ENCODE measurements at places on chromosomes 13 and 19.
A peak's percentile ranks its signal among the peaks of the same experiment; 100 is the strongest.

DNA sequence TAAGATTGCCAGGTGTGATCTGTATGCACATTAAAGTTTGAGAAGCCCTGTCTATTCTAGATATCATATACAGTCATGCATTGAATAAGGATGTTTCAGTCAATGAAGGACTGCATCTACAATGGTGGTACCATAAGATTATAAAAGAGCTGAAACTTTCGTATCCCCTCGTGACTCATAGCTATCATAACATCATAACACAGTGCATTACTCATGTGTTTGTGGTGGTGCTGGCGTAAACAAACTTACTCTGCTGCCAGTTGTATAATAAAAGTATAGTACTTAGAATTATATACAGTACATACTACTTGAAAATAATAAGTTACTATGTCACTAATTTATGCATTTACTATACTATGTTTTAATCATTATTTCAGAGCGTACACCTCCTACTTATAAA is 489.3 kb downstream of the GPC6 start:
- DNase-seq = no peak

DNA sequence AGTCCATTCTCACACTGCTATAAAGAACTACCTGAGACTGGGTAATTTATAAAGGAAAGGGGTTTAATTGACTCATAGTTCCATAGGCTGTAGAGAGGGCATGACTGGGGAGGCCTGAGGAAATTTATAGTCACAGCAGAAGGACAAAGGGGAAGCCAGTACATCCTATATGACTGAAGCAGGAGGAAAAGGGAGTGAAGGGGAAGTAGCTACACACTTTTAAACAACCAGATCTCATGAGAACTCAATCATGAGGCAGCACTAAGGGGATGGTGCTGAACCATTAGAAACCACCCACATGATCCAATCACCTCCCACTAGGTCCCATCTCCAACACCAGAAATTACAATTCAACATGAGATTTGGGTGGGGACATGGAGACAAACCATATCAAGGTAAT is 209.1 kb downstream of the DIAPH3 start:
- no peak for DNase-seq

- DNase-seq = no peak
Measured at GRCh38 chr13:23430664-23431063, 2.8 kb downstream of the SACS start.

GRCh38 chr19:50906217-50906616 is 5.0 kb downstream of the KLK4 start:
- no peak for DNase-seq

DNA sequence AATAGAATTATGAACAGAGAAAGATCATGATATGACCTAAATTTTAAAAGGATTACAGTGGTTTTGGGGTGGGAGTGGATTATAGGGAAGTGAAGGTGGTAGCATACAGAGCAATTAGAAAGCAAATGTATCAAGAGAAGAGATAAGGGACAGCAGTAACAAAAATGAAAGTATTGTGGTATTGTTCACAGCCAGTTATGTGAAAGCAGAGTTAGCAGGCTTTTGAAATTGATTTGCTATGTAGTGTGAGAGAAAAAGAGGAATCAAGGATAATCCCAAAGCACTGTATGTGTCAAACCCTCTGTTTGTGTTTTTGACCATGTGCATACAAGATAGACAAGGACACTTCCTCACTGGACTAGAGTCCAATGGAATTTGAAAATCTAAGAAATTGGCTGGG is 1721.4 kb downstream of the PCDH9 start:
- DNase-seq = no peak

DNA sequence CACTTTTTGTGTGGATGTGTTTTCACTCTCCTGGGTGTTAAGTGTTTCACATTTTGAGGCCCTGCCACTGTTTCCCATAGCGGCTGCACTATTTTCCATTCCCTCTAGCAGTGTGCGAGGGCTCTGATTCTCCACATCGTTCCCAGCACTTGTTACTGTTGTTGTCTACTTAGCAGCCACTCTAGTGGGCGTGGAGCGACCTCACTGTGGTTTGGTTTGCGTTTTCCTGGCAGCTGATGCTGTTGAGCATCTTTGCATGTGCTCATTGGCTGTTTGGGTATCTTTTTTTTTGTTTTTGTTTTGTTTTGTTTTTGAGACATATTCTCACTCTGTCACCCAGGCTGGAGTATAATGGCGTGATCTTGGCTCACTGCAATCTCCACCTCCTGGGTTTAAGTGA is 14.4 kb downstream of the NAXD start:
- DNase-seq = no peak

GRCh38 chr13:50732712-50733111 is 110.8 kb downstream of the DLEU7 start:
- peak; percentile 73 for DNase-seq

DNA sequence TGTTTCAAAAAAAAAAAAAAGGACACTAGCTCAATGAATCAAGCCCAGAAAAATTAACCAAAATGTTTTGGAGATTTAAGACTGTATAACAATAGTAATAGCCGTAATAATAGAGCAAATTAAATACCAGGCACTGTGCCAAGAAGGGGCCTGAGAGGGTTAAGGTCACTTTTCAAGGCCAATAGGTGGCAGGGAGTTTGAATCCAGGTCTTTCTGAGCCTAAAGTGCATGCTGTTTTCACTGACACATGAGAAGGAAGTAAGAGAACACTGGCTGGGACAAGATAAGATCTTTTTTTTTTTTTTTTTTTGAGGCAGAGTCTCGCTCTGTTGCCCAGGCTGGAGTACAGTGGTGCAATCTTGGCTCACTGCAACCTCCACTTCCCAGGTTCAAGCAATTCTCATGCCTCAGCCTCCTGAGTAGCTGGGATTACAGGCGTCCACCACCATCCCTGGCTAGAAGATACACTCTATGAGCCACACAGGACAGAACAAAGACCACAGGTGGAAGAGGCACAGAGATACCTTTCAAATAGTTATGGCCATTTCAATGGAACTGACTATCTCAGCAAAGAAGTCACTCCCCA is 7.7 kb downstream of the FFAR2 start:
- no peak for DNase-seq

DNA sequence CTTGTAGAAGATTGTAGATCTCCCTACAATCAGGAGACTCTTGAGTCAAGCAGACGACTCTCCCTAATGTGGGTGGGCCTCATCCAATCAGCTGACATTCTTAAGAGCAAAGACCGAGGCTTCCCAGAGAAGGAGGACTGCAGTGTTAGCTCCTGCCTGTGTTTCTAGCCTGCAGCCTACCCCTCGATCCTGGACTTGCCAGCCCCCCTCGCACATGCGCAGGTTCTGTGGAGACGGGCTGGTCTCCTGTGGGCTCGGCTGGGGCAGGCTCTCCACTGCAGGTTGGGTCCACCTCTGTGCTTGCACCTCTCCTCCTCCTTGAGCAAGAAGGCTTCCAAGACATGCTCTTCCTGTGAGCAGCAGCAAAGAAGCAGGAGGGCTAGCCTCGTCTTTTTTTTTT is 185.2 kb upstream of the SOX1 start:
- DNase-seq = no peak

DNA sequence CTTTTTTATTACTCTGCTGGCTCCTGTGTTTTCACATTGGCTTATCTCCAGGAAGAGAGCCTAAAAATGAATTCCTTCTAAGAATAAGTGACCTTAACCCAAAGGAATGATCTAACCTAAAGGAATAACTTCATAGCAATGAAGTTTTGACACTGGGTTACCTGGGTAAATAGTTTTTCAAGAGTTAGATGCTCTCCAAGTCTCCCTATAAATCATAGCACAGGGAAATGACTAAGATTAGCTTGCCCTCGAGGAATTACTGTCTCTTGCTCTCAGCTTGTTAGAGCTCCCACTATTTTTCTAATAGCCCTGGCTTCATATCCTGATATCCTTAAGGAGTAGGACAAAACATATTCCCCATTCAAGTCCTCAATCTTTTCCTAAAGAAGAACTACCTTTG is 66.3 kb downstream of the SPRY2 start:
- DNase-seq = no peak

DNA sequence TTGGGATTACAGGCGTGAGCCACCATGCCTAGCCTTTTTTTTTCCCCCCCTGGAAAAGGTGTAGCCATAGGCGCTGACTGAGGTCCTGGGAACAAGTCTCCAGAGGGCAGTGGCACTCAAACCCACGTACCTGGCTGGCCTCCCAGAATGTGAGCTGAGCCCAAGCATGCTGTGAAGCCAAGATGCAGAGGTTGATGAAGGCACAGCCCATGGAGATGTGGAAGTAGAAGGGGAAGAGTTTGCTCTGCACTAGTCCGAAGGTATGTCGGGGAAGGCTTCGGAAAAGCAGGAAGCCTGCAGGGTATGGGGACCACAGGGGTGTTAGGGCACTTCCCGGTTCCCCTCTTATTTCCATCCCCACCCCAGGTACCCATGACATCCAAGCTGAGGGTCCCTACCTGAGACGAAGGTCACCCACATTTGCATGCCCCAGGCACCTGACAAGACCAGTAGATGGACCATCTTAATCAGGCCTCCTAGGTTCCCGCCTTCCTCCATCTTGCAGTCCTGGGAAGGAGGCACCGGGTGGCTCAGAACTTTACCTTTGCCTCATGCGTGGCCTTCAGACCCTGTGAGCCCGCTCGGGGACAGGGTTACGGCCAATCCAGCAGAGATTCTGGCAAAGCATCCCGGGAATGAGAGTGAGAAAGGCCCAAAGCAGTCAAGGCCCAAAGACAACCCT is 805 bp downstream of the TMEM205 start:
- DNase-seq = no peak

DNA sequence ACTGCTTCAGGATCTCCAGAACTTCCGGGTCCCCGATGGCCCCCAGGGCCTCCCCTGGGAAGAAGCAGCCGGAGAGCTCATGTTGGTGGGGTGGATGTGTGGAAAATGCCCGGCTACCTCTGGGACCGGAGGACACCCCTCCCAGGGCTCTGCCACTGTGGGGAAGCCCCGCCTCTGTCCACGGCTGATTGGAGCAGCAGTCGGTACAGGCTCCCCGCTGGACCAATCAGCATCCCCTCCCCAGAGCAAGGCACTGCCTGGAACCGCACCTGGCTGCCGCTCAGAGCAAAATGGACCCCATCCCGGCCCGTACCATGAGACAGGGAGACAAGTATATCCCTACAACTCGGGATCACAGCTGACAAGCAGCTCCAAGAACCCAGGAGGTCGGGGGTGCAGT is 6.4 kb downstream of the DOHH start:
- DNase-seq = no peak

DNA sequence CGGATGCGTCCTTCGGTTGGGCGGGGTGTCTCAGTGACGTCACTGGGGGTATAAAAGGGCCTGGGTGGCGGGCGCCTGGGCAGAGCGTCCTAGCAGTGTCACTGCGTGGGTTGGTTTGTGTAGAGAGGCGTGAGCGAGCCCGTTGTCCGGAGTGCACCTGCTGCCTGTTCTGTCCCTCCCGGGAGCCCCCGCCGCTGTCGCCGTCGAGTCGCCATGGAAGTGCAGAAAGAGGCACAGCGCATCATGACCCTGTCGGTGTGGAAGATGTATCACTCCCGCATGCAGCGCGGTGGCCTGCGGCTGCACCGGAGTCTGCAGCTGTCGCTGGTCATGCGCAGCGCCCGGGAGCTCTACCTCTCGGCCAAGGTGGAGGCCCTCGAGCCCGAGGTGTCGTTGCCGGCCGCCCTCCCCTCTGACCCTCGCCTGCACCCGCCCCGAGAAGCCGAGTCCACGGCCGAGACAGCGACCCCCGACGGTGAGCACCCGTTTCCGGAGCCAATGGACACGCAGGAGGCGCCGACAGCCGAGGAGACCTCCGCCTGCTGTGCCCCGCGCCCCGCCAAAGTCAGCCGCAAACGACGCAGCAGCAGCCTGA is 2.9 kb downstream of the IER2 start:
- peak; percentile 90 for DNase-seq

- DNase-seq = no peak
Measured at GRCh38 chr13:77339408-77339807, 12.5 kb upstream of the MYCBP2 start.

GRCh38 chr13:30115257-30115600 is 192.1 kb downstream of the KATNAL1 start:
- no peak for DNase-seq
